T-helper 17 cell (primary cell): ENCODE measurements at places on chromosomes 5 and 9. TPM values are rescaled to one million over a fixed set of nuclear protein-coding genes. Genes with fewer than 3 reads are reported as not detected.

GRCh38 chr5:76685704-76686103, 30.2 kb upstream of the F2R start:
- no peak for DNase-seq

DNA sequence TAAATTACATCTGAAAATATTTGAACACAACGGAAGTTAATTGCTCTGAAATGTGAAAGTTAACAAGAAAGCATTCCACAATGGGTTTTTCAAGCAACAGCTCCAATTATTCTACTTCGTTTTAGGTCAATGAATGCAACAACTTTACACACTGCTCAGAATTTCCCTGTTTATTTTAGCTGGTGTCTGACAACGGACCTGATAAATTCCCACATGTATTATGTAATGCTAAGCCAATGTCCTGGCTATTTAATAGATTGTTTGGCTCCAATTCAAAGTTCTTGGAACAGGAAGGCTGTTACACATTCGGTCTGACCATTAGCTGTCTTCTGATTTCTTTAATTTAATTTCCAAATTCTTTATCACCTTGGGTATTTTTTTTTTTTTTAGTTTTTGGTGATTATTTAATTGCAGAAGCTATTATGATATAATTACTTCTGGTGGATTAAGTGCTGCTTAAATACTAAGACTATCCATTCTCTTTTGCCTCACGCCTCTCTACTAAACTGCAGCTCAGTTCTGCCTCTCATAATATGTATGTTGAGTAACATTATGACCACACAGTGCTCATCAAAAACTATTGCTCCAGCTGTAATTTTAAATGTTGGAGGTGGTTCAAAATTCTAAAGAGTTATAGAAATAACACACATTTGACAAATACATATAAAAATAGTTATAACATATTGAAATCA, 57.9 kb downstream of the MEF2C start:
- DNase-seq, result no peak

- no peak for DNase-seq
Observed at GRCh38 chr5:151595411-151595826, 4.3 kb upstream of the FAT2 start.

OSMR gene
- total RNA-seq, result not detected

- no peak for DNase-seq
Observed at GRCh38 chr9:112615584-112616266, 102.2 kb downstream of the INIP start.

DNA sequence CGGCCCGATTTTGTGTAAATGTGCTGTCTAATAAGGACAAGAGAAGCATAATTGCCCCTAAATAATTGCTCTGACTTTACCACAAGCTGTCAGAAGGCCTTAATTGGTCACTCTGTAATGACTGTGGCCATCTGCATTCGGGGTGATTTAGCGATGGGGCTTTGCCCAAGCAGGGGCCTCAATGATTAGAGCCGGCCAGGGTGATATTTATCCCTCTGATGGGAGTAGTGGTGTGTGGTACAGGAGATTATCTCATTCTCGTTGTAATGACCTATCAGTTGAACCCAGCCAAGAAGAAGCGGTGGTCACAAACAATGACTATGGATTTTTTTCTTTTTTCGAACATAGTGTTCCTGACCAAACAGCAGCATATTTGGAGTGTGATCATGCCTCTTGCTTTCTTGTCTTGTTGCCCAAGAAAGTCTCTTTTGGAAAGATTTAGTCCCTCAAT, 72.0 kb upstream of the SAP30L start:
- no peak for DNase-seq

DNA sequence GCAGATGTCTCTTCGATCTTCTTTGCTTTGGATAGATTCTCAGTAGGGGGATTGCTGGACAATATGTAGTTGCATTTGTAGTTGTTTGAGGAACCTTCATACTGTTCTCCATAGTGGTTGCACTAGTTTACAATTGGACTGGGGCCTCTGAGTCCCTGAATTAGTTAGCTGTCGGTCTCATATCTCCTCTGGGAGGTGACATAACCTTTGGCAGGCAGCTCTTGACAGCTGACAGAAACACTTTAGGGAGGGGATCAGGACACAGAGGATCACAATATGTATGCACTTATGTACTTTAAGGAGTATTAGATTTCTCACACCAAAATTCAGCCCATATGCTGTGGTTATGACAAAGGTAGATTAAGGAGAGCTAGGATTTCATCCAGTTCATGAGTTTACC, 1279.9 kb upstream of the DMAC1 start:
- no peak for DNase-seq

- DNase-seq, result no peak
Observed at GRCh38 chr5:54621048-54621447, 103.5 kb downstream of the SNX18 start.

GRCh38 chr5:14270209-14270702, 127.1 kb downstream of the TRIO start:
- DNase-seq, result no peak

DNA sequence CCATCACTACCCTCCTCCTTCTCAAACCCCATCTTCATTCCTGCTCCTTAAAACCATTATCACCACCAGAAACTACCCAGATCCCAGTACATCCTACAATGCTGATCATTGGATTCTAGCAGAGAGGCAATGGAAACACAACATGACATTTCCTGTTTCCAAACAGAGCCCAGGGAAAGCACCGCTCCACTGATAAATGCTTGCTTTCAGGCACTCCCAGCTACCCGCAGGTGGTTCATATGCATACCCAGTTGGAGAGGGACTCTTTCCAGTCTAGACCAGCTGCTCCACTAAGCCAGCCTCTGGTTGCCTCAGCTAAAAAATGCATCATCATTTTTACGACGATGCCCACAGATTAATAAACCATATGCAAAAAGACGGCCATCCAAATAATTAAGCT, 39.2 kb upstream of the ACO1 start:
- DNase-seq, result no peak

DNA sequence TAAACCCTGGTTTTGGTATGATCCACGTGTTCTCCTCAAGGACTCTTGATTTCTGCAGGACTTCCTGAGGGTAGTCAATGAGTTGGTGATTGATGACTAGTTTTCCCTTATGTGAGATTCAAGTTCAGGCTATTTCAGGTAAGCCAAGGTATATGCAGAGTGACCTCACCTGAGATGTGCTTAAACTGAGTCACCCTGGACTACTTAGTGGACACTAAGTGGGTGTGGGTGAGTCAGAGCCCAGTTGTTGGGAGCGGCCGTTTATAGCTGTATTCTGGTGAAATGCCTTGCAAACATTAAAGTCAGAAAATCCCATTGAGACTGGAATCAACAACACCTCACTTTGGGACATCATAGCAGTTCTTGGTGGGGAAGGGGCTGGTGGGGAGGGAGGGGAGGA, 62.9 kb downstream of the SLC28A3 start:
- DNase-seq, result no peak

GRCh38 chr9:114500697-114501292, 4.5 kb downstream of the WHRN start:
- DNase-seq, result no peak

GRCh38 chr5:137837491-137838394, 29.9 kb upstream of the MYOT start:
- no peak for DNase-seq

- no peak for DNase-seq
Observed at GRCh38 chr9:21357479-21358460, 7.1 kb upstream of the IFNA6 start.

IL7R gene
- total RNA-seq, result 1,128 TPM

DNA sequence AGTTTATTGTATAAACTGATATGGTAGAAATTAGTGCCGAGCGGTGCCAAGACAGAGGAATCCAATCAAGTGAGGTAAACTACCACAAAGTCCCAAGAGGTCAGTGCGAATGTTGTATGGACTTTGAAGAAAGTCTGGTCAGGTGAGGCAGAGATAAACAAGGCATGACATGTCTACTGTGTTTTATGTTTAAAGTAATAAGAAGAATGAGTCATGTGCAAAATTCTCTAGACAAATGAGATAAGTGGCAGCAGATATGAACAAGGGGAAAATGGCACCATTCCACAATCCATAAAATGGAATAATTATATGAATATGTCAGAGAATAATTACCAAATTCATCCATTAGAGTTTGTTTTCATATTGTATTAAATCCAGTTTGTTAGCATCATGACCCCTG, 364.1 kb upstream of the CCNH start:
- DNase-seq, result no peak

DNA sequence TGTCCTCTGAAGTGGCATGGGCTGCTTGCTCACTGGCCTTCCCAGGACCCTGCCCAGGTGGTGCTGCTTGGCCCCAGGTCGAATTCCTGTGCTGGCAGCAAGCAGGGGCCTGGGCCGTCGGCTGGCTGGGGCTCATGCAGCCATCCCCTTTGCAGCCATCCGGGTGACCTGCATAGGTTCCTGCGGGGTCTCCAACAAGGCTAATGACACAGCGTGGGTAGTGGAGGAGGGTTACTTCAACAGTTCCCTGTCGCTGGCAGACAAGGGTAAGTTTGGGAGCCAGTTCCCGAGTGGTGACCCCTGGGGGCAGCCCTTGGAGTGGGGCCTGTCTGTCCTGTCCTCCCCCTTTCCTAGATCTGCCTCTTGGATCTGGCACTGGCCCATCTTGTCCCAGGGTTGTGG, 6.1 kb upstream of the EHMT1 start:
- DNase-seq, result no peak

- DNase-seq, result no peak
Observed at GRCh38 chr5:42751044-42751443, 5.6 kb upstream of the CCDC152 start.

GARIN3 gene
- total RNA-seq, result not detected

GRCh38 chr5:174045470-174046025, at the start of gene NSG2:
Gene NSG2 (plus strand): TSS chr5:174045706. CDS start chr5:174046756, 1,050 bp downstream.
- DNase-seq, result no peak

GRCh38 chr5:180394031-180394636, 41.0 kb upstream of the GFPT2 start:
- no peak for DNase-seq

GRCh38 chr9:97462159-97462558, 39.3 kb upstream of the TMOD1 start:
- DNase-seq, result no peak

- no peak for DNase-seq
Observed at GRCh38 chr9:100525563-100525962, 52.3 kb upstream of the CAVIN4 start.

GRCh38 chr5:59893429-59894227, at the start of gene PDE4D:
Gene PDE4D (minus strand): TSS chr5:59893726.
- no peak for DNase-seq

GRCh38 chr5:157570531-157571200, 4.9 kb downstream of the ADAM19 start:
- no peak for DNase-seq

DNA sequence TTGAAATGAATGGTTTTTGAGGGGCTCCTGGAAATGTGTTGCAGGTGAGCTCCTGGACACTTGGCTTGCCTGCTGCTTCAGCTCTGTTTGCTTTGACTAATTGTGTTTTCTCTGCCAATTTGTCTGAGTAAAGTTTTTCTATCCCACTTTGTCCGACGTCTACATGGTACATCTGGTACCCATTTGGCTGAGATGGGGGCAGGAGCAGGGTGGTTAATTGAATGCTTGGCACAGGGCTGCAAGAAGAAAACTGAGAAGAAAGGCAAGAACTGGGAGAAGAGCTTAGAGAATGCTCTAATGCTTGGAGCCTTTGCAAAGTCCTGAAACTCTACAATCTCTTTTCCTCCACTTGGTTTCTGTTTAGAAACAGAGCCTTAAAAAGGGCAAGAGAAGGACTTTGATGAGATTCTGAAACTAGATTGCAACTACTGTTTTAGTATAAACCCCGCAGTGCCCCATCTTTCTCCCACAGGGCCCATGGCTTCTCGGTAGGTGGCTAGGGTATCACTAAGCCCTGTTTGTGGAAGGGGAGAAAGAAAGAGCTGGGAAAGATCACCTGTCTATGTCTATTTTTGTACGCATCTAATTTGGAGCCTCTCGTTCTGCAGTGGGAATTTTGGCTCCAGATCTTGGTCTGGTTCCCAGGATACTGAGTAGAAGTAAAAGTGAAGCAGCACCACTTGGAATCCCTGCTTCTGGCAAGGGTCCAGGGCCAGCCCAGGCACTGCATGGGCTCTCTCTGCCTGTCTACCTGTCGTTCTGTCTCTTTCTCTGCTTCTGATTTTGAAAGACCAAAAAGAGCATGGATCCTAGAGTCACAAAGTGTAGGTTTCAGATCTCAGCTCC, 214.4 kb downstream of the SEMA6A start:
- DNase-seq, result no peak

DNA sequence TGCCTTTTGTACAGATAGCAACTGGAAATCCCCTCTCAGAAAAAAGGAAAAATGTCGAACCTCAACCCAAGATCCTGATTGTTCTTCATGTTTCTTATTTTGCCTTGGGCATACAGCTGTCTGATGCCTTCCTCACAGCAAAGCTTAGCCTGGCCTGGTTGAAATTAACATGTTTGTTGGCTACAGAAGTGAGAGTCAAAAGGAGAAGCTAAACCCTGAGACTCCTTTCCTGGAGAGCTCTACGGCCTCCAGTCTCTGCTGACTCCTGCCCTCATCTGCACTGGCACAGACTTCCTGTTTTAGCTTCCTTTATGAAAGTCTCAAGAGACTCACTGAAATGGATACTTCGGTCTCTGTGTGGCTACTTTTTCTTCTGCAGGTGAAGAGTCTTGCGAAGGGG, 186.7 kb downstream of the PARP8 start:
- DNase-seq, result no peak

- DNase-seq, result no peak
Observed at GRCh38 chr5:175096469-175097165, 347.4 kb downstream of the DRD1 start.

SET gene
- 223 TPM for total RNA-seq

CCDC171 gene
- total RNA-seq, result 0.52 TPM

PLEKHG4B gene
- total RNA-seq, result not detected

DNA sequence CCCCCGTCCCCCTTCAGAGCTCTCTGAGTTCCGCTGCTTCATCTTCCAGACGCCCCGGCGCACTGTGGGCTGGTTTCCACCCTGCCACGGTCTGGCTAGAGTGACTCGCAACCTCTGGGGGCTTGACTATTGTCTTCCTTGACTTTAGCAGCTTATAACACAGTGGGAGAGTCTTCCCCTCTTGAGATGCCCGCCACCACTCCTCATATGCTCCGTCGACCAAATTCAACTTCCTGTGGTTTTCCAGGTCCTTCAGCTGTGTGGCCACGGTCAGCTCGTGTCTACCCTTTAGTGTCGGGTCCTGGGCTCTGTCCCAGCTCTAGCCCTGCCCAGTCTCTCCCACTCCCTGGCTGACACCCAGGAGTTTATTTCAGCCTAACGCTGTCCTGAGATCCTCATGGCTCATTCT, 28.2 kb upstream of the NCS1 start:
- DNase-seq, result no peak

DNA sequence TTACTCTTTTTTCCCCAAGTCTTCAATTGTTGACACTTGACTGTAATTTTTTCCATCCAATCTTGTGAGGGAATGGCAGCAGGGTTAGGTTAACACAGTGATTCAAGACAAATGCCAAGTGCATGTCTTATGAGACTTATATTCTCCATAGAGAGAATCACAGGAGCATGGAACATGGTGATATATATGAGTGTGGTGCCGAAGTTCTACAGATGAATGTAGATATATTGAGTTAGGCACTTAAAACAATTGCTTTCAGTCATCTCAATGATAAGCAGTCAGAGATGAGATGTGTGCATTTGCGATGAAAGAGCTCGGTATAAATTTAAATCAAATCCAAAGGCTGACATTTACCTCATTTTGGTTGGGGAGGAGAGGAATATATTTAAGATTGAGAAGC, 211.2 kb downstream of the CDH10 start:
- DNase-seq, result no peak

GRCh38 chr9:129761293-129761900, 8.6 kb upstream of the PTGES start:
- DNase-seq, result no peak
